ENCODE measurements at places on chromosomes 13 and 19.

GRCh38 chr19:20858218-20858617, 64.8 kb upstream of the ZNF85 start:
- DNase-seq, result no peak

DNA sequence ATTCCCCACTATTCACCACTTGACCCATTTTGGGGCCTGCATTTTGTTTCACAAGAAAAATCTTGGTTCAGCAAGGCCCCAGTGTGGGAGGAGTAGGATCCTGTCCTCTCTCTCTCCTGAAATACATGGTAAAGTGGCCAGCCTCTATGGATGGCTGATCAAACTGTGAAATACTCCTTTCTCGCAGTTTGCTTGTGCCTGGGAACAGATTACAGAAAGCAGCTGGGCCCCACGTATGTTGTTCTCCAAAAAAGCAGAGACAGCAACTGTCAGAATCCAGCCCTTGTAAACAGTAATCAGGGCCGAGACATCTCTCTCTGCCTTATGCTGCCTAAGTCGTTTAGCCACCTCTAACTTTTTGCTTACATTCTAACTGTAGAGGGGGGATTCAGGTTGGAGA, 61.0 kb upstream of the RAP2A start:
- DNase-seq, result no peak

GRCh38 chr13:28319528-28319927, 175.4 kb downstream of the FLT1 start:
- DNase-seq, result no peak

GRCh38 chr13:92769046-92769445, 457.6 kb upstream of the GPC6 start:
- no peak for DNase-seq

GRCh38 chr13:25874064-25874737, 177.6 kb downstream of the SHISA2 start:
- no peak for DNase-seq

DNA sequence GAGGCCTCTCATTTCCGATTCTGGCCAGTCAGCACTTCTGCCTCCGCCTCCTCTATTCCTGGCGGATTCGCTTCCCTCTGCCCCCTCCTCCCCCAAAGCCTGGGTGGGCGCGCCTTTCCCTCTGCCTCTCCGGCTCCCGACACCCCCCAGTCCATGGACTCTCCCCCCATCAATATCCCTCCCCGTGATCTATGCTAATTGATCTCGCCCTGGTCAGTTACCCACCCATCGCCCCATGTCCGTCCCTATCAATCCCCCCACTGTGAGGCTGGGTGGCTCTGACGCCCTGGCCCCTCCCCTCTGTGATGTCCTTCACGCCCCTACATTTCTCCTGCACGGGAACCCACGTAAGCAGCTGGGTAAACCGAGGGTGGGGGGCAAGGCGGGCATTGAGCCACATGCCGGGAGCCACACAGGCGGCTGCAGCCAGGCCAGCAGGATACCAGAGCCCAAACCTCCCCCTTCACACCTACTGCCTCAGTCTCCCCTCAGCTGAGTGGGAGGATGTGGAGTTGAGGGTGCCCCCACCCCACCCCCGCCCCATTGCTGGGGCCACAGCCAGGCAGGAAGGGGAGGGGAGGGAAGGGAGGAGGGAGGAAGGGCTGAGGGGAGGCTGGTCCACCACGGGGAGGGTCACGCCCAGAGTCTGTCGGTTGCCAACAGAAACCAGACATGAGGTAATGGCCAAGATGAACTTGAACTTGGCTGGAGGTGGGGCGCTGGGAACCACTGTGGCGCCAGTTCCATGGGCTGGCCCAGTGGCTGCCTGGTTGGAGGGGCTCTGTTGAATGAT, 21.0 kb downstream of the SMIM24 start:
- no peak for DNase-seq

DNA sequence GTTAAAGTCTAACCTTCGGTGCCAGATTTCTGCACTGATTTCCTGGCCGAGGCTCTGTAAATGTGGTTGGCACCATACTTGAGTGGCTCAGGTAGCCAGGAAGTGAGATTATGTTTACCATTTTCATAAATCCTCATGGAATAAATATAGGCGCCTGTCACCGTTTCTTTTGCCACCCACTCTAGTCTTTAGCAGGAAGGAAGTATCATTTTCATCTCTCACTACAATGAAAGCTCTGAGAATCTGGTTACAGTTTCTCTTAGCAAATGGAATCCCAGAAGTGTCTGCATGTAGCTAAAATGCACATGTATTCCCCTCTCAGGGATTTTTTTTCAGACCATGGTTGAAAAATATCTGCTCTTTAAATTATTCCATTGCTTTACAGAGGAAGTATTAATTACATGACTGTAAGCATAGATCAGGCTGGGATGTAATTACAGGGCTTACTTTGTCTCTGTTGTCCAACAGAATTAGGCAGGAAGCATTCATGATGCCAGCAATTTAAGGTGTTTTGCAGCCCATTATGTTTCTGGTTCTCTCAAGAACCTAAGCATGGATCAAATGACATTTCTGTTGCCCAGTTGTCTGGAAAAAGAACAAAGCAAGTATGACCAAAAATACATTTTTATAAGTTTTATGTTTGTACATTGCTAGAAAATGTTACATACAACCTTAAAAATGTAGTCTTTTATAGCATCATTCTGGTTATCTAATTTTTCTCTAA, 221.7 kb upstream of the SPRY2 start:
- DNase-seq, result no peak

GRCh38 chr13:73535341-73535740, 476.5 kb downstream of the KLF5 start:
- DNase-seq, result no peak

DNA sequence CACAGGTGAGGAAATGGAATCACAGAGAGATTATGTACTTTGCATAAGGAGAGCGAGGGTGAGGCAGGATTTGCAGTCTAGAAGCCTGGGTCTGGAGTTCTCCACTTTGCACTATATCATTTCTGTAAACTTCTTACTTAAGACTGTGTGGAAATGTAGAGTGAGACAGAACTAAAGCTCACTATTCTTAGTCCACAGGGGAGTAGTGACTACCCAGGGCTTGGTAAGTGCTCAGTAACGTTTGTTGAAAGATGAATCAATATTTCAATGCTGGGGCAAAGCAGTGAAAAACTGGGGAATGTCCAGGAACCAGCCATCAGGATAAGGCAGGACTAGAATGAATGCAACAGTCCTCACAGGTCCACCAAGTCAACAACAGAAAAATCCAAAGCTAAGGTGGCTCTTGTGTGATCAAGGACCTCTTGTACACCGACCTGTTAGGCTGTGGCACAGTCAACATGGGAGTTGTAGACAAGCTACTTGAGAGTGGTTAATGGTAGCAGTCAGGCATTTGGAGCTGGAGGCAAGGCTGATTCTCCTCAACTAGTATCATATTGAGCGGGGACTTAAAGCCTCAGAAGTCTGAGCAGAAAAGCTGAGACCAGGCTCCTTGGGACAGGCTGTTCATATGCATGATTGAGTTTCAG, 929 bp upstream of the TNFSF13B start:
- no peak for DNase-seq

DNA sequence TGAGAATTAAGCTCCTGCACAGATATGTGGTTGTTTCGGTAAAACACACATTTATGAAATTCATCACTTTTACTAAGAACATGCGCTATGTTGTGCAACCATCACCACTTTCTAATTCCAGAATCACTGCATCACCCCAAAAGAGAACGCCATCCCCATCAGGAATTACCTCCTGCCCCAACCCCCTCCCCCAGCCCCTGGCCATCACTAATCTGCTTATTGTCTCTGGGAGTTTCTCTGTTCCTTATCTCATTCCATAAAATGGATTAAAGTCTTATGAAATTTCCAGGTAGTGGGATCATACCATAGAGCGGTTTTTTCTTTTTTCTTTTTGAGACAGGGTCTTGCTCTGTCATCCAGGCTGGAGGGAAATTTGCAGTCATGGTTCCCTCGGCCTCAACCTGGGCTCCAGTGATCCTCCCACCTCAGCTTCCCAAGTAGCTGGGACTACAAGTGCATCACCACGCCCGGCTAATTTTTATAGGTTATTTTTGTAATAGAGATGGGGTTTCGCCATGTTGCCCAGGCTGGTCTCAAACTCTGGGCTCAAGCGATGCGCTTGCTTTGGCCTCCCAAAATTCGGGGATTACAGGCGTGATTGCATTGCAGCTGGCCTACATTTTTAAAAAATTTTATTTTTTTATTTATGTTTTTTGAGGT, 3.5 kb downstream of the ZSCAN5B start:
- DNase-seq, result no peak

GRCh38 chr19:52034051-52034728, 6.0 kb upstream of the ZNF614 start:
- no peak for DNase-seq

GRCh38 chr19:56972291-56972841, 131.8 kb upstream of the PEG3 start:
- no peak for DNase-seq

GRCh38 chr13:44271031-44271455, 102.6 kb upstream of the SERP2 start:
- DNase-seq, result no peak

DNA sequence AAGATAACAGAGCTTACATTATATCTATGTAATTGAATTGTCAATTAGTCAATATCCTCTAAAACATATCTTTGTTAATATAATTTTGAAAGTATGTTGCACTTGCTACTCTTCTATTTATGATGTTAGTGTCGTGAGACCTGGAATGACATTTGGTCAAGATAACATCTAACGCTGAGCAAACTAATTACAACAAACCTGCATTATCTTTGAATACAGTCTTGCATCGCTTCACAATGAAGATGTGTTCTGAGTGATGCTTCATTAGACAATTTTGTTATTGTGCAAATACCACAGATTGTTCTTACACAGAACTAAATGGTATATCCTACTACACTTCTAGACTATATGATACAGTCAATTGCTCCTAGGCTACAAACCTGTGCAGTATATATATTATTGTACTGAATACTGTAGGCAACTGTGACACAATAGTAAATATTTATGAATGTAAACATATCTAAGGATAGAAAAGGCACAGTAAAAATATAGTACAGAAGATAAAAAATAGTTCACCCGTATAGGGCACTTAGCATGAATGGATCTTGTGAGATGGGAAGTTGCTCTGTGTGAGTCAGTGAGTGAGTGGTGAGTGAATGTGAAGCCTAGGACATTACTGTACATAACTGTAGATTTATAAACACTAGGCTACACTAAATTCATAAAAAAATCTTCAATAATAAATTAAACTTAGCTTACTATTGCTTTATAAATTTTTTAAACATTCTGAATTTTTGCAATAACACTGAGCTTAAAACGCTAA, 1773.8 kb downstream of the PCDH9 start:
- no peak for DNase-seq

DNA sequence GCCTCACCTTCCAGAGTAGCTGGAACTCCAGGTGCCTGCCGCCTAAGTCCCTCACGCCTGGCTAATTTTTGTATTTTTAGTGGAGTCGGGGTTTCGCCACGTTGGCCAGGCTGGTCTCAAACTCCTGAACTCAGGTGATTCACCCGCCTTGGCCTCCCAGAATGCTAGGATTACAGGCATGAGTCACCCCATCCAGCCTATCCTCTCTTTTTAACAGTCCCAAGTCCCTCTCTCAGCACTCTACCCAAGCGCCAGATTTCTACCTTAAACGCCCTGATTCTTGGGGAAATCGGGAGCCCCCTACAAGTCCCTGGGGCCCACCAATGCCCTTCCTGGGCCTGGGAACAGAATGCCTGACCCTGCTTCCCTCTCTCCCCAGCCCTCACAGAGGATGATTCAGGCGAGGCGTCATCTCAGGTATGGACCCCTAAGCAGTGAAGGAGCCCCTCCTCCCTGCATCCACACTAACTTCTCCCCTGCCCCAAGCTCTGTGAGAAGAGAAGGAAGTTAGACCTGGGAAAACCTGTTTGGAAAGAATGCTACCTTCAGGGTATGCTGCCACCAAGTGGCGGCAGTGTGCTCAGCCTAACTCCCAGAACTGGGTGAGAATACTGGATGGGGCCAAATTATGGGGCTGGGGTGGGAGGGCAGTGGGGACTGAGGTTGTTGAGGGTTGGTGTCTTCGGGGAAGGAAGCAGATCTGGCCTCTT, 20.8 kb upstream of the EBI3 start:
- no peak for DNase-seq

- DNase-seq, result peak; percentile 74
Observed at GRCh38 chr19:17511724-17512573, 500 bp downstream of the PGLS start.
